ENCODE measurements at places on chromosomes 6 and 20. TPM values are rescaled to one million over a fixed set of nuclear protein-coding genes. Genes with fewer than 3 reads are reported as not detected.

- peaks cover 6% of the 10 kb centered on the region for H3K4me1 ChIP-seq
- no peak overlapping the region for H3K4me3 ChIP-seq
- DNase-seq: no peak
- no peaks in the 10 kb centered on the region for H3K36me3 ChIP-seq
Observed at GRCh38 chr6:52049252-52050050, 38.0 kb downstream of the PKHD1 start.

DNA sequence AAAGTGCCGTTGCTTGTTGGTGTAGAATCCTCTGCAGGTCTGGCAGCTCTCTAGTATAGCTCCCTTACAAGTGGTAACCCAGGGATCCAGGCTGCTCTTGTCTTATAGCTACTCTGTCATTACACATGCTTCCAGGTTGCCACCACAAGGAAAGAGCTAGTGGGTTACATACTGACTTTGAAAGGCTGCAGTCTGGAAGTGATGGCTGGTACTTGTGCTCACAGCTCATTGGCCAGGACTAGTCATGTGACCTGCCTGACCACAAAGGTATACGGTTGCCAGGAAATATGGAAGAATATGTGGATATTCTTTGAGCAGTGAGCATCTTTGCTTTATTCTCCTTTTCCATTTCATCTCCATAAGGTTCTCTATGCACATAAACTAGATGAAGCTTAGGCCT, 46.0 kb downstream of the RREB1 start:
- no peak overlapping the region for H3K4me3 ChIP-seq
- no peaks in the 10 kb centered on the region for H3K27me3 ChIP-seq
- no peak for DNase-seq
- no peak overlapping the region for H3K27ac ChIP-seq

- H3K36me3 ChIP-seq: no peaks in the 10 kb centered on the region
- no peak for DNase-seq
- H3K4me3 ChIP-seq: no peak overlapping the region
- H3K27me3 ChIP-seq: no peaks in the 10 kb centered on the region
Observed at GRCh38 chr20:18773566-18773965, 40.0 kb upstream of the SCP2D1 start.

DNA sequence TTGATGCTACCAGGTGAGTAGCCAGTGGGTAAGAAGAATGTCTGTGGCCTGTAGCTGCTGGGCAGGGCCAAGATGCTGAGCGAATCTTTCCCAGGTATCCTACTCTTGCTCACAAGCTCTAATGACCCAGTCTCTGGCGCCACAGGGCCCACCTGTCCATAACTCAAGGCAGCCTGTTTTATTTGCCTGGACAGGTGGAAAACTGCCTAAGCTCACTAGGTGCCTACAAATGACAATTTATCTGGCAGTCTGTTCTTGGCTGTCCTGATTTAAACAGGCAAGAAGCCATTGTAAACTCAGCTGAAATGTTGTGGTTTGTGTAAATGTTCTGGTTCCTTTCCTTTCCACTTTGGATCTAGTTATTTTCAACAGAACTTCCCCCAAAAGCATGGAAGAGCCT, 113.3 kb downstream of the TCP11 start:
- H3K27ac ChIP-seq: peak overlapping the region; percentile 96
- H3K4me1 ChIP-seq: peaks cover 71% of the 10 kb centered on the region
- DNase-seq: no peak
- no peaks in the 10 kb centered on the region for H3K27me3 ChIP-seq

DNA sequence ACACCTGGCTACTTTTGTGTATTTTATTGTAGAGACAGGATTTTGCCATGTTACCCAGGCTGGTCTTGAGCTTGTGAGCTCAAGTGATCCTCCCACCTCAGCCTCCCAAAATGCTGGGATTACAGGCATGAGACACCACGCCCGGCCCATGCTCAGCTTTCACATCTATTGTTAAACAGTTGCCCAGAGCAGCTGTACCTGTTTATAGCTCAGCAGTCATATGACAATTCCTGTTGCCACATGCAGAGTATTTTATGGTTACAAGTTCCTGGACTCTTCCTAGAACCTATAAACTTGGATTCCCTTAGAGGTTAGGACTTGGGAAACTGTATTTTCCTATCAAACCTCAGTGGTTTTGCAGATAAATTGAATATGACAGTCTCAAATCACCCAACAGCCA, 188.3 kb upstream of the KCNG1 start:
- H3K27ac ChIP-seq: no peak overlapping the region
- H3K4me1 ChIP-seq: no peaks in the 10 kb centered on the region
- DNase-seq: no peak
- no peak overlapping the region for H3K4me3 ChIP-seq
- no peaks in the 10 kb centered on the region for H3K27me3 ChIP-seq

DNA sequence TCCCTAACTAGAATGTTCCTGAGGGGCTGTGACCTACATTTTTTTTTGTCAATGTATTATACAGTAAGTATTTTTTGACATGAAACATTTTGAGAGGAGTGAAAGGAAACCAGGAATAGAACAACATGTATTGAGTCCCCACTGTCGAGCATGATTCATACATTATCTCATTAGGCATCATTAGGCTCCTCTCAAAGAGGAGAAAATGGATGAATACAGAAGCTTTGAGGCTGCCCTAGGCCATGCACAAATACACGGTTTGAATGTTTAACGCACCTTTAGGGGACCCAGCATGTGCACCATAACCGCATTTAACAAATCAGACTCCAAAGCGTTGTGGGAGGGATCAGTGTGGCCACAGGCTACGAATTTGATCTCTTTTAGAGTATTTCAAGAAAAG, 87.8 kb downstream of the TBXT start:
- no peaks in the 10 kb centered on the region for H3K4me1 ChIP-seq
- no peaks in the 10 kb centered on the region for H3K36me3 ChIP-seq
- H3K27ac ChIP-seq: no peak overlapping the region

DNA sequence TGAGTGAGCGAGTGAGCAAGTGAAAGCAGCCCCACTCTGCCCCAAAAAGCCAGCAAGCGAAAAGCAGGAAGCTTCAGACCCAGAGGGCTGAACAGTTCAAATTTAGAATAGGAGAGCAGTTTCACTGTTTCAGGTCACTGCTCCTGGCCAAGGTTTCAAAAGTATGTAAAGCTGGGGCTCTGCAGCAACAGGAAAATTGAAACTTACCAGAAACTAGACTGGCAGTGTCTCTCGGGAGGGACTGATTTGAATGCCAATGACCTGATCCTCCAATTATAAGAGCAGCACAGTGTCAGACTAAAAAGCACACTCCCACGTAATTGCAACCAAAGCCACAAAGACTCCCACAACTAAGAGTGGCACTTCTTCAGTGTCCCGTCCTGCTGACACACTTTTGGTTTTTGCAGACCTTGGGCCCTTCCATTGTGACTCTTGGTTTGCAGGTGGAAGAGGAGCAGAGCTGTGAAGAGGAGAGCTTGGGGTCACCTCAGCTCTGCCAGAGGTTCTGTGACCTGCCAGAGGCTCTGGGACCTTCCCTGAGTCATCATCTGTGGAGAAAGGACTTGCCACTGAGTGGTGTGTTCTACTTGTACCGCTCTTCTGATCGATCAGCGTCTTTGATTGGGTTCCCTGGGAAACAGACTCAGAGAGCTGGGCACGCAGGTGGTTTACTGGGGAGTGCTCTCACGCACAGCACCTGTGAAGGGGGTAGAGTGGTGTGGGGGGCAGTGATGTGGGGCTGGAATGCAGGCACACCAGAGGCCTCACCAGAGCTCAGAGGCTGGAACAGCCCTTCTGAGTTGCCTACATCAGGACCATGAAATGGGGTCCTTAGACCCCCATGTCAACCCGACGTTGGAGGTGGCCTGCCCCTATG, 52.7 kb upstream of the PTGIS start:
- no peak overlapping the region for H3K27ac ChIP-seq
- DNase-seq: no peak
- H3K4me1 ChIP-seq: no peaks in the 10 kb centered on the region

- DNase-seq: no peak
- H3K27me3 ChIP-seq: no peaks in the 10 kb centered on the region
- no peaks in the 10 kb centered on the region for H3K36me3 ChIP-seq
- H3K4me3 ChIP-seq: no peak overlapping the region
- no peak overlapping the region for H3K27ac ChIP-seq
Observed at GRCh38 chr6:128754658-128755256, 128.2 kb upstream of the LAMA2 start.

- no peaks in the 10 kb centered on the region for H3K36me3 ChIP-seq
- no peak overlapping the region for H3K27ac ChIP-seq
- H3K4me3 ChIP-seq: no peak overlapping the region
Observed at GRCh38 chr6:144816936-144817335, 531.8 kb downstream of the UTRN start.

DNA sequence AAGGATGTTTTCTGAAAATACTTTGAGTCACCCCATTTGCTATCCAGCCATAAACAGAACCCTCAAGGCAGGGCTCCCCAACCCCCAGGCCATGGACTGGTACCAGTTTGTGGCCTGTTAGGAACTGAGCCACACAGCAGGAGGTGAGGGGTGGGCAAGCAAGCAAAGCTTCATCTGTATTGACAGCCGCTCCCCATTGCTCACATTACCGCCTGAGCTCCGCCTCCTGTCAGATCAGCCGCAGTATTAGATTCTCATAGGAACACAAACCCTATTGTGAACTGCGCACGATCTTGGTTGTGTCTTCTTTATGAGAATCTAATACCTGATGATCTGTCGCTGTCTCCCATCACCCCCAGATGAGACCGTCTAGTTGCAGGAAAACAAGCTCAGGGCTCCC, 543.8 kb downstream of the CBLN4 start:
- H3K4me1 ChIP-seq: no peaks in the 10 kb centered on the region
- no peak overlapping the region for H3K27ac ChIP-seq
- H3K4me3 ChIP-seq: no peak overlapping the region
- no peak for DNase-seq
- no peaks in the 10 kb centered on the region for H3K27me3 ChIP-seq

- peaks cover 6% of the 10 kb centered on the region for H3K4me1 ChIP-seq
- H3K4me3 ChIP-seq: peak overlapping the region; percentile 15
- no peak overlapping the region for H3K27ac ChIP-seq
- no peak for DNase-seq
- no peaks in the 10 kb centered on the region for H3K27me3 ChIP-seq
Observed at GRCh38 chr20:17497821-17498580, 33.2 kb downstream of the BFSP1 start.

- peaks cover 30% of the 10 kb centered on the region for H3K36me3 ChIP-seq
- H3K27ac ChIP-seq: no peak overlapping the region
- no peak for DNase-seq
Observed at GRCh38 chr6:37456126-37456525, 23.1 kb downstream of the CMTR1 start.

DNA sequence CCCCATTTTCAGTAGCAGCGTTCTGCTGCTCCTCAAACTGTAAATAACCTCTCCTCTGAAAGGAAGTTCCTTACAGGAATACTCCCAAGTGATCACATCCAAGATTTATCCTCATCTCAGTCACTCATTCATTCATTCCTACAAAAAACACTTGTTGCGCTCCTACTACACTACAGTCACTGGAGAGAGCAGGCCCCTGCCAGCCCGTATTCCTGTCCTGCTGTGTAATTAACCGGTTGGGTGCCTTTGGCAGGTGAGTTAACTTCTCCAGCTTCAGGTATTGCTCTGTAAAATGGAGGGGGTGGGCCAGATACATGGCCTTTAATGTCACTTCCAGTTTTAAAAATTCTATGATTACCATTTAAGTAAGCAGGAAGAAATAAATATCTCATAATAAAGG, 15.0 kb upstream of the ZBTB24 start:
- H3K4me3 ChIP-seq: no peak overlapping the region
- no peaks in the 10 kb centered on the region for H3K36me3 ChIP-seq
- no peak overlapping the region for H3K27ac ChIP-seq
- no peaks in the 10 kb centered on the region for H3K4me1 ChIP-seq
- no peak for DNase-seq

DNA sequence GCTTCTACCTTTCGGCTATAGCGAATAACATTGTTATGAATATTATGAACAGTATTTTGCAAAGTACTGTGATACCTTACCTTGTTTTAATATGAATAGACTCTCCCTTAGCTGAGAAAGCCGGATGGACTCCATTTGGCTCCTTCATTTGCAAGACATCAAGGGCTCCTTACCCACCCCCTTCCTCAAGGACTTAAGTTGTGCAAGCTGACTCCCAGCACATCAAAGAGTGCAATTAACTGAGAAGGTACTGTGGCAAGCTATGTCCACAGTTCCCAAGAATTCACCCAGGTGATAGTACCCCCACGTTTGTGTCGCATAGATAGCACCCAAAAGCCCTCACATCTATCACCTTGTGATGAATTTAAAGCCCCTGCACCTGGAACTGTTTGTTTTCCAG, 11.2 kb downstream of the CST5 start:
- no peaks in the 10 kb centered on the region for H3K27me3 ChIP-seq
- H3K27ac ChIP-seq: no peak overlapping the region
- H3K4me1 ChIP-seq: peaks cover 27% of the 10 kb centered on the region
- no peak overlapping the region for H3K4me3 ChIP-seq

GRCh38 chr6:52297433-52297832, 12.9 kb upstream of the MCM3 start:
- H3K36me3 ChIP-seq: no peaks in the 10 kb centered on the region
- H3K27ac ChIP-seq: no peak overlapping the region
- H3K4me3 ChIP-seq: no peak overlapping the region
- no peaks in the 10 kb centered on the region for H3K27me3 ChIP-seq
- peaks cover 3% of the 10 kb centered on the region for H3K4me1 ChIP-seq

DNA sequence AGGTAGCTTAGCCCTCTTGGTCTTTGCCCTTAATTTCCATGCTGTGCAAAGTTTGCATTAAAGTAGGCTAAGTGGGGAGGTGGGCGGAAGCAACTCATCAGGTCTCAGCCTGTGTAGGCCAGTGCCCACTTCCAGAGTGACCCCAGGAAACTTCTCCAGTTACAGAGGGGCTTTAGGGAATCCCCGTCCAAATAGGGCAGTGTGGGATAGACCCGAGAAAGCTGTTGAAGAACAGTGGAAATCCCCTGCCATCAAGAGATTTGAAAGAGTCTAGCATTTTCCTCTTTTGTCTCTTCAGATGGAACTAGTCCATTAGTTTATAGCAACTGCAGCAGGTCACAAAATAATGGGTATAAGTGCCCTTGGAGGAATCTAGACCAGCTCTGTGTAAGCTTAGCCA, 20.2 kb downstream of the SF3B5 start:
- DNase-seq: no peak
- no peak overlapping the region for H3K4me3 ChIP-seq
- H3K4me1 ChIP-seq: no peaks in the 10 kb centered on the region
- H3K27me3 ChIP-seq: no peaks in the 10 kb centered on the region
- H3K36me3 ChIP-seq: no peaks in the 10 kb centered on the region

DNA sequence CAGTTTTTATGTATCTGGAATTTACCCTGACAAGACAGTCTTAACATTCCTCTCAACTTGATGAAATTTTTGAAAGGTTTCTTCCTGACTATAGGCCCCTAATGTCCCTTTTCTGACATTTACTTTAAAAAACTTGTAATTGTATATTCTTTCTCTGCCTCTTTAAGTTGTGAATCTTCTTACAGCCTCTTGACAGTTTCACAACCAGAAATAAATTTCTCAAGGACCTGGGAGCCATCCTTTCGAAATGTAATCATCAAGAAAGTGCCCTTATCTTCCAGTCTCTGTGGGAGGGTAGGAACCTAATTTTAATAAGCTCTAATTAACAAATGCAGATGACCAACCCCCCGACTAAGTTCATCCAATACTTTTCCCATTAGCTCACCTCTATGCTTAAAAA, 403.6 kb upstream of the GJE1 start:
- DNase-seq: no peak
- no peak overlapping the region for H3K27ac ChIP-seq
- no peaks in the 10 kb centered on the region for H3K27me3 ChIP-seq
- H3K4me3 ChIP-seq: no peak overlapping the region

GMPR gene
- total RNA-seq: 62.1 TPM

CAGE1 gene
- total RNA-seq: not detected

LY6G5C gene
- not detected for total RNA-seq

RAET1G gene
- 0.32 TPM for total RNA-seq

OR2H1 gene
- not detected for total RNA-seq

PSMB8 gene
- 32.0 TPM for total RNA-seq

TMC2 gene
- total RNA-seq: 0.34 TPM

CALHM4 gene
- total RNA-seq: not detected

CENPQ gene
- 5.5 TPM for total RNA-seq

KIF6 gene
- total RNA-seq: 0.83 TPM

All from esophagus muscularis mucosa (tissue), 4 donors.